ENCODE measurements at places on chromosomes 2 and 18.

DNA sequence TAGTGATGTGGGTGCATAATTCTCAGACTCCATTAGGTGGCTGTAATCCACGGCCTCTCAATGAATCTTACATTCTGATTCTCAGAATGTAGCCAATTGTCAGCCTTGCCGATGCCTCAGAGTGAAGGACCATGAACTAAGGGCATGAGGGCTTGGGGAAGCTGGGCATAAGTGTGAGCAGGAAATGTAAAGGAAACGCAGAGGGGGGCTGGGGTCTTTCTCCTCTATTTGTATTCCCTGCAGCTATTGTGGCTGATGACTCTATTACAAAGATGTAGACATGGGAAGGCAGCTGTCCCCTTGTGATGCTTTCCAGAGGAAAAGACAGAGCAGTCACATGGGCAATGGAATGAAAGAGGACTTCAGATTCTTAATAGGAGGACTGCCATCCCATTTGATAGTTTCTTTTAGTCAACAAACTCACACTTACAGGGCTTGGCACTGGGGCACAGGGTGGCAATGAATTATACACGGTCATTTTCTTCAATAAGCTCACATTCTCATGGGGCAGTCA, 353.2 kb upstream of the PKDCC start:
- H3K36me3 ChIP-seq: no peaks in the 10 kb centered on the region
- no peaks in the 10 kb centered on the region for H3K27me3 ChIP-seq

DNA sequence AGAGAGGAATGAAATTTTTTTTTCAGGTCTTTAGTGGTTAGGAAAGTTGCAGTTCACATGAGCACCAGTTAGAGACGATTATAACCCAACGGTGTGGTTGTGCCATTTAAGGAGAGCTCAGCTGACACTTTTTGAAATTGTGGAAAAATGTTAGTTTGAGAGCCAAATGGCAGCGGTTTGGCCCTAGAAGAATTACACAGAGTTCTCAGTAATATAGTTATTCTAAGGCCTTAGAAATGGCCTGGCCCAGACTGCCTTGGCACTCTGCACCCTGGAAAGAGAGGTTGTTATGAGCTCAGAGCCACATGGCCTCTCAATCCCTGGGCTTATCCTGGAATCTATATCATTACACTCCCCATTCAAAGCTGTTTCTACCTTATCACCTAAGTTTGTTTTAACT, 117.4 kb downstream of the RHBDD1 start:
- no peak for DNase-seq
- no peak overlapping the region for H3K4me3 ChIP-seq
- no peaks in the 10 kb centered on the region for H3K4me1 ChIP-seq
- H3K27me3 ChIP-seq: no peaks in the 10 kb centered on the region

DNA sequence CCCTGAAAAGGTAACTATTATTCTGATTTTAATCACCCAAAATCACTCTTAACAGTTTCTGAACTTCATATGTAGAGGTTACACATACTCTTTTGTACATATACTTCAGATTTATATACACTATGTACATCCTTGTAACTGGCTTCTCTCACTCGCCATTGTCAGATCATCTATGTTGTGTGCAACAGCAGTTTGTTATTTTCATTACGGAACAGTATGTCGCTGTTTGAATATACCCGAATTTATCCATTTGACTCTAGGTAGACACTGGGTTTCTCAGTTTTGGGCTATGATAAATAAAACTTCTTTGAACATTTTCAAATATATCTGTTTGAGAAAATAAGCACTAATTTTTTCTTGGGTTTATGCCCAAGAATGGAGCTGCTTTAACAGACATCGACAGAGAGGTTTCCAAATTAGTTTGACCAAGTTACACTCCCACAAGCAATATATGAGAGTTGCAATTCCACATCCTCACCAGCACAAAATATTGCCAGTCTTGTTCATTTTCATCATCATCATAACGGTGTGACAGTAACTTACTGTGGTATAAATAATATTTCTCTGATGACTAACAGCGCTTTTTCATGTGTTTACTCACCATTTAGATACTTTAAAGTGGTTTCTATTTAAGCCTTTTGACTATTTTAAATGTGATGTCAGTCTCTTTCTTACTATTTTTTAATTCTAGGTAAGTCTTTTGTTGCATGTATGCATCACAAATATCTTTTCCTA, 80.9 kb downstream of the SMC6 start:
- no peak for DNase-seq
- no peaks in the 10 kb centered on the region for H3K27me3 ChIP-seq
- H3K4me1 ChIP-seq: no peaks in the 10 kb centered on the region
- H3K4me3 ChIP-seq: no peak overlapping the region
- H3K36me3 ChIP-seq: no peaks in the 10 kb centered on the region

- no peaks in the 10 kb centered on the region for H3K36me3 ChIP-seq
- H3K27me3 ChIP-seq: no peaks in the 10 kb centered on the region
- DNase-seq: no peak
- no peak overlapping the region for H3K27ac ChIP-seq
- H3K4me1 ChIP-seq: no peaks in the 10 kb centered on the region
- H3K4me3 ChIP-seq: no peak overlapping the region
These were observed 585.1 kb upstream of the NETO1 start for GRCh38 chr18:73452866-73453265.

GRCh38 chr18:23377669-23378301, 75.3 kb upstream of the RIOK3 start:
- no peaks in the 10 kb centered on the region for H3K27me3 ChIP-seq
- peak overlapping the region; percentile 76 for H3K27ac ChIP-seq
- H3K4me3 ChIP-seq: no peak overlapping the region

DNA sequence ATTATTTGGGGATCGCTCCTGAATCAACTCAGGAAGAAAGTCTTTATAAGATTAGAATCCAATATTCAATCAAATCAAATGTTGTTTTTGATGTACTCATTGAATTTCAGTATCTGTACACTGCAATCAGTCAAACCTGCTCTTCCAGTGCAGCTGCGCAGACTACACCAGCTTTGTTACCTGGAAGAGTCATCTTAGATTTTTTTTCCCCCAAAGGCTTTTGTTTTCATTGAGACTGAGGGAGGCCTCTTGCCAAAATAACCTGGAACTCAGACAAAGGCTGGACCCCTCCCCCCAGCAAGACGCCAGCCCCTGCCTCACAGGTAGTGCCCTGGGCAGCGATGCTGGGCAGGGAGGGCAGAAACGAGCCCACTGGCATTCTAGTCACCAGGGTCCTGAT, 74.8 kb downstream of the ARHGEF4 start:
- H3K4me3 ChIP-seq: no peak overlapping the region
- no peaks in the 10 kb centered on the region for H3K36me3 ChIP-seq
- peaks cover 16% of the 10 kb centered on the region for H3K27me3 ChIP-seq
- no peak for DNase-seq
- H3K27ac ChIP-seq: no peak overlapping the region
- H3K4me1 ChIP-seq: no peaks in the 10 kb centered on the region

DNA sequence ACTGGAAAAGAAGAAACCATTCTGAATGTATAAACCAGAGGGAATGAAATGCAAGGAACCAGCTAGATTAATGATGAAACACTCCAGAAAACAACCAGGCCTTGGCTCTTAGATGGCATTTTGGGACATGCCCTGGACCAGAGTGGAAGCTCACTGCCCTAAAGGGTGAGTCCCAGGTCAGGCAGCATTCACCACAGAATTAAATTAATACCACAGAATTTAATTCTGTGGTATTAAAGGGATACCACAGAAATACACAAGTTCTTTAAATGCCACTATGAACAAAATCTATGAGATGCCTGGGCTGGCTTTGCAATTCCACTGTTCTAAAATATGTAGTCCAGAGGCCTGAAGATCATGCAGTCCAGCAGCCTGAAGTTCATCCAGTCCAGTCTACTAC, 122.3 kb upstream of the KYNU start:
- H3K27me3 ChIP-seq: no peaks in the 10 kb centered on the region
- no peaks in the 10 kb centered on the region for H3K36me3 ChIP-seq
- no peak overlapping the region for H3K27ac ChIP-seq
- no peak overlapping the region for H3K4me3 ChIP-seq

- DNase-seq: no peak
- H3K36me3 ChIP-seq: no peaks in the 10 kb centered on the region
- H3K27ac ChIP-seq: no peak overlapping the region
- no peaks in the 10 kb centered on the region for H3K27me3 ChIP-seq
- no peaks in the 10 kb centered on the region for H3K4me1 ChIP-seq
- no peak overlapping the region for H3K4me3 ChIP-seq
These were observed 401.8 kb downstream of the KCNJ3 start for GRCh38 chr2:155100261-155100660.

- no peak for DNase-seq
- H3K36me3 ChIP-seq: no peaks in the 10 kb centered on the region
- H3K27me3 ChIP-seq: no peaks in the 10 kb centered on the region
- no peak overlapping the region for H3K27ac ChIP-seq
- H3K4me3 ChIP-seq: no peak overlapping the region
These were observed 212.0 kb upstream of the MGAT5 start for GRCh38 chr2:134041877-134042276.

GRCh38 chr2:128166746-128167353, 75.8 kb downstream of the UGGT1 start:
- DNase-seq: no peak
- no peaks in the 10 kb centered on the region for H3K4me1 ChIP-seq
- no peaks in the 10 kb centered on the region for H3K27me3 ChIP-seq
- H3K4me3 ChIP-seq: no peak overlapping the region

- H3K4me3 ChIP-seq: no peak overlapping the region
- H3K27ac ChIP-seq: no peak overlapping the region
- no peak for DNase-seq
- H3K27me3 ChIP-seq: no peaks in the 10 kb centered on the region
These were observed 57.5 kb upstream of the CPO start for GRCh38 chr2:206881708-206882410.

DNA sequence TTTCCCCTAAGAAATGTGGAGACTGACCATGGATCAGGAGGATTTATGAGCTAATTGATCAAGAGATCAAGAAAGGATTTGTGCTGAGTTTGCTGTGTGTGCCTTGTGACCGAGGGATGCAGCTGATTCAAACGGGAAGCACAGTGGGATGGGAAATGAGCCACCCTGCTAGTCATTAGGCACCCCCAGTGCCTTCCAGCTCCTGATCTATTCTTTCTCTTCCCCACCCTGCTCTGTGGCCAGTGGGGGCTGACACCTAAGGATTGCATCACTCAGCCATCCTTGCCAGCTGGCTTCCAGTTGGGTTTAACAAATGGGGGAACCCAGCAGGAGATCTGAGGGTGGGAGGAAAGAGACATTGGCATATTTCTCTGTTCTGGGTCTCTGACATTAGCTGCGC, 132.2 kb upstream of the CXCR4 start:
- DNase-seq: no peak
- H3K27me3 ChIP-seq: no peaks in the 10 kb centered on the region
- H3K27ac ChIP-seq: no peak overlapping the region
- no peaks in the 10 kb centered on the region for H3K4me1 ChIP-seq
- no peaks in the 10 kb centered on the region for H3K36me3 ChIP-seq
- H3K4me3 ChIP-seq: no peak overlapping the region

DNA sequence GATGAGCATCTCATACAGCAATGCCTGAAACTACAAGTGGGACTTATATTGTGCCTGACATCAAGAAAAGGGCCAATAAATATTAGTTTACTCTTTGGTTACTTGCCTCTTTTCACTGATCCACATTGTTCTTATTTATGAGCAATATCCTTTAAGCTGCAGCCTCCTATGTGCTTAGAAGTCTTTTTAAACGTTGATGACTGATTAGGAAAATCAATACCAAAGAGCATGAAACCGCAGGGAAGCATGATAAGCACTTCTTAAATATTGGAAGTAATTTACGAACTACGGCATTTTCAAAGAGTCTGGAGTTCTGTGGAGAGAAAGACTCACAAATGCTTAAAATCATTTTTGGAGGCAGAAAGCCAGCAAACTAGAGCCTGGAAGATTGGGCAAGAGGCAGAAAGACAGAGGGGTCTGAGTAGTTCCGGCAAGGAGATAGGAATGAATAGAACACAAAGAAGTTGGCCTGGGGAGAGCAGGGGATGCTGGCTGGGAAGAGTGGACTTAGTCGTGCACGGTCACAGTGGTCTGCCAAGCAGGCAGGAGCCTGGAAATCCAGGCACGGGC, 122.6 kb upstream of the NOSTRIN start:
- H3K4me1 ChIP-seq: peaks cover 14% of the 10 kb centered on the region
- no peak overlapping the region for H3K4me3 ChIP-seq
- H3K36me3 ChIP-seq: no peaks in the 10 kb centered on the region
- DNase-seq: no peak

GRCh38 chr2:14189929-14190328, 442.6 kb upstream of the LRATD1 start:
- no peak overlapping the region for H3K4me3 ChIP-seq
- DNase-seq: no peak
- no peak overlapping the region for H3K27ac ChIP-seq
- no peaks in the 10 kb centered on the region for H3K4me1 ChIP-seq

GRCh38 chr2:161135951-161136593, 24.2 kb upstream of the TANK start:
- H3K27ac ChIP-seq: peak overlapping the region; percentile 71
- H3K36me3 ChIP-seq: no peaks in the 10 kb centered on the region
- no peak for DNase-seq
- H3K4me3 ChIP-seq: no peak overlapping the region

- H3K36me3 ChIP-seq: no peaks in the 10 kb centered on the region
- no peak overlapping the region for H3K4me3 ChIP-seq
- peak overlapping the region; percentile 82 for H3K27ac ChIP-seq
- peaks cover 34% of the 10 kb centered on the region for H3K4me1 ChIP-seq
- DNase-seq: peak; percentile 75
- H3K27me3 ChIP-seq: no peaks in the 10 kb centered on the region
These were observed 19.8 kb downstream of the BIN1 start for GRCh38 chr2:127086990-127087790.

- H3K4me1 ChIP-seq: no peaks in the 10 kb centered on the region
- H3K36me3 ChIP-seq: no peaks in the 10 kb centered on the region
- H3K4me3 ChIP-seq: no peak overlapping the region
- no peak for DNase-seq
These were observed 565.7 kb downstream of the ZEB2 start for GRCh38 chr2:143954186-143954585.

DNA sequence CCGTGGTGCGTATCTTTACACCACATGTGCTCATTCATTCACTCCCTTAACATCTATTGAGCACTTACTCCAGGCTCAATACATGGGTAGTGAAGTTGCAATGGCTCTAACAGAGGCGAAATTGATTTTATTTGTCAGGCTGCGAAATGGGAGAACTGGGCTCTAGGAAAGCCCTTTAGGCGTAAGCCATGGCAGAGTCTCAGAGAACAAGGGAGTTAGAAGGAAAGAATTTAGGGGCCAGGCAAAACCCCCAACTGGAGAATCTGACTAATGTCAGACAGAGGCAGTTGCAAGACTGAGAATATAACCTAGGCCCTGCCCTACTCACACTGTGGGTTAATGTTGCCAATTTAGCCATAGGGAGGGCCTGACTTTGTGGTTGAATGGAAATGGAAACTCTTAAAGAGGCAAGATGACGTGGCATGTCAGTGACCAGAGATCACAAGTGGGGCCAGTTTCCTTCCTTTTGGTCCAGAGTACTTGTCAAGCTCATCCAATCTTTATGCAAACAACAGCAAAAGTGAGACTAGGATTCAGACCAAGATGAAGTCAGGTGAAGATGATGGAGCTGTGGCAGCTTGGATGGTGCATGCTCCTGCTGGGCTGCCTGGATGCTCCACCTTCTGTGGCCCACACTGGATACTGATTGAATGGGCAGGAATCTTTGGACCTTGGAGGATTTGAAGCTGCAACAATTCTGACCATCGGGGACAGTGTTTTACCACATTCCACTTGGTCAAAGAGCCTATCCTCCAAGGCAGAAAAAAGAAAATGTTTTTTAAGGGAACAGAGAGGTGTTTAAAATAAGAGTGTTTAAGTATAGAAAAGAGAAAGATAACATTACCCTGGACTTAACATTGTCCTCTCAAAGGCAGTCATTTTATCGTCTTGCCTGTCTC, 92.2 kb downstream of the CAPN13 start:
- peaks cover 6% of the 10 kb centered on the region for H3K4me1 ChIP-seq
- H3K27ac ChIP-seq: no peak overlapping the region
- no peak for DNase-seq
- H3K4me3 ChIP-seq: no peak overlapping the region
- no peaks in the 10 kb centered on the region for H3K36me3 ChIP-seq
- no peaks in the 10 kb centered on the region for H3K27me3 ChIP-seq

Measured in transverse colon (tissue), 4 donors.